Fibroblast of villous mesenchyme (primary cell): ENCODE measurements at places on chromosomes 3 and 15. TPM values are rescaled to one million over a fixed set of nuclear protein-coding genes. Genes with fewer than 3 reads are reported as not detected.
A peak's percentile ranks its signal among the peaks of the same experiment; 100 is the strongest.

- DNase-seq = no peak
These were observed 187.0 kb upstream of the MLF1 start for GRCh38 chr3:158384019-158384418.

DNA sequence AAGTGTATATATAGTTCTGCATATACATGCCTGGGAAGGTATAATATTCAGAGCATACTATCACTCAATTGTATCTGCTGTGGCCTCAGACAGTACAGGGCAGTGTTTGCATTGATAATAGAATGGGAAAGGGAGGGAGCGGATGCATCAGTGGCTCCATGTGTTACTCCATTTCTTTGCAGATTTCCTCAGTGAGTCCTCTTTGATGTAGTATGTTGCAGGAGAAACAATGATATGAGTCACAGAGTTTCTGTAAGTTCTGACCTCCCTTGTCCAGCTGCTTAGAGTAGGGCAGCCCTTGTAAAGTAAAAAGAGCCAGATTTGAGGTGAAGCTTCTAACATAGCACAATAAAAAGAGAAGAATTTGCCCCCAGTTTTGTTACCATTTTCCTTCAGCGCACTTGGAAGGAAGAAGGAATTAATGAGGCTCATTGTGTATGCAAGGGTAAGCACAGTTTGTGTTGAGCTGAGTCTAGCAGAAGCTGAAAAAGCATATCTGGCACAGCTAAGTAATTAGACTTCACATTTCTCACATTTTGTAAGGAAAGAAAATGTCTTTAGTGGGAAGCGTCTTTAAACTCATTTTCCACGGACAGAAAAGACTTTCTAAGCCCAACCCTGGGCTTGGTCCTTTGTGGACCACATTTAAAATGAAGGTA is 555.8 kb upstream of the IL12A start:
- DNase-seq = no peak

GRCh38 chr3:87309601-87310000 is 33.2 kb upstream of the POU1F1 start:
- DNase-seq = no peak

DNA sequence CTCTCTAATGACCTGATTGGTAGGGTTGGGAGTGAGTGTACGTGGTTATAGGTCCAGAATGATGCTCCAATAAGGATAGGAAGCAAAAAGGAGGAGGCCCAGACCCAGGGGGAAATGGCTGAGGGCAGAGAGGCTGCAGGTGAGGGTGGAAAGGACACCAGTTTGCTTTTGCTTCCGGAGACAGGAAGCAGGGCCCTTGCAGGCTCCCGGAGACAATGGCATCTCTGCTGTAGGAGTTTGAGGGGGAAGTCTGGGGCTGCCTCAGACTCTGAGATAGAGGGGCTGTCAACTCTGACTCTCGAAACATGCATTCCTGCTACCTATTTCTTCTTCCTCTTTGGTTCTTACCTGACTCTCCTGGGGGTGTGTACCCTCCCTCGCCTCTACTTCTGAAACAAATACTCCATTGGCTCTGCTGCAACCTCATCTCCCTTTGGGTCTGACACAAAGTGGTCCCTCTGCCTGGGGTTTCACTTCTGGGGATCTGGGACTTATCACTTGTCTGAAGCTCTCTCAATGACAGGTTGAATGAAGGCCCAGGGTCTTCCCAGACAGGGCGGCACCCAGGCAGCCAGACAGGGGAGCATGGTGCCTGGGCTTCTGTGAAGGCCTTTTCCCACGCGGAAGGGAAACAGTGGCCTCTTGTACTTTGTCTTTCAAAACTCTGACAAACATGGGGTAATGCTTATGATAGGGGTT is 61.5 kb downstream of the CHRD start:
- no peak for DNase-seq

- peak; percentile 17 for DNase-seq
These were observed 116.0 kb downstream of the TBC1D5 start for GRCh38 chr3:17626395-17626794.

GRCh38 chr3:134323966-134324962 is 50.0 kb downstream of the AMOTL2 start:
- no peak for DNase-seq

- peak; percentile 82 for DNase-seq
These were observed 76.4 kb upstream of the MFGE8 start for GRCh38 chr15:88989578-88989977.

DNA sequence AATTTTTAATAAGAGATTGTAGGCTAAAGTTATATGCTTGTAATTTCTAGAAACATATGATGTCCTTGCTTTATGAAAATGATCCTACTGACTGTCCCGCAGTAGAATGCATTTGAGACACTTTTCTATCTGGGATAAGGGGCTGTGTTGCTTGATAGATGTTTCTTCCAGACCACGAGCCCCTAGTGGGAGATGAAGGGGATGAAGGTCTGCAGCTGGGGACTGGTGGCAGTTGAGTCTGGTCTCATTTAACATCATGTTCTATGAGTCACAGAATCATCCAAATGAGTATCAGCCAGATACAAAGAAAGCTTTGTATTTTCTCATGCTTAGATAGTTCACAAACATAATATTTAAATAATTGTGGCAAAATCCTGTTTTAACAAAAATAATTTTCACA is 84.3 kb upstream of the PRTG start:
- no peak for DNase-seq

GRCh38 chr15:40087068-40087810 is 21.4 kb downstream of the BMF start:
- DNase-seq = no peak

- DNase-seq = peak; percentile 50
These were observed 185.7 kb upstream of the TOPAZ1 start for GRCh38 chr3:44055951-44056350.

DNA sequence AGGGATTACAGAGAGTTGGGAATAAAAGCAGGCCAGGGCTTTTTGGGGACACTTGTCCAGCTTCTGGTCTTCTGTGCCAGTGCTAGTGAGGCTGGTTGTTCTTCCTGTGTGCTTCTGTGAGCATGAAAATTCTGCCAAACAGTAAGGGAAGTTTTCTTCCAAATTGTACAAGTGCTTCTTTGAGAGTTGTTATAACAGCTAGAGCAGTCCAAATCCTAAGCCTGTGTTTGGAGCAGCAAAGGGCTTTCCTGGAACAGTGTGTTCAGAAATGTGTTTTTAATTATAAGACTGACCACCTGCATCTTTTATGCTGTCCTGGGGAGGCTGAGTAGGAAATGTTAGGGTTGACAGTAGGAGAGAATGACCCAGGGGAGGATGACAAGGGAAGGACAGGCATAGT is 223.0 kb upstream of the P2RY1 start:
- peak; percentile 25 for DNase-seq

- DNase-seq = no peak
These were observed 274.4 kb upstream of the ROBO2 start for GRCh38 chr3:76765511-76765910.

DNA sequence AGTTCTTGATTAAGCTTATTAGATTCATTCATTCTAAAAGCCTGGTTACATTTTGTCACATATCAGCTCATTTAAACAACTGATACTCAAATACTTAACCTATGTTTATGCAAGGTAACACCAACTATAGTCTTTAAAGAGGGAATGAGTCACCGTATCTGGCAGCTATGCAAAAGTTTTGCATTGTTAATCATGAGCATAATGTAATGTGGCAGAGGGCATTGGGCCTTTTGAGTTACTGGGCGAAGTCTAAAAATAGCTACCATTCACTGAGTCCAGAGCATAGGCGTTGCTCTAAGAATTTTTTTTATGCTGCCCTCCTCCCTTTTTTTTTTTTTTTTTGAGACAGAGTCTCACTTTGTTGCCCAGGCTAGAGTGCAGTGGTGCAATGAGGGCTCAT is 277.7 kb upstream of the ZNF717 start:
- DNase-seq = peak; percentile 3

- DNase-seq = no peak
These were observed 26.3 kb upstream of the TFRC start for GRCh38 chr3:196108075-196108743.

DNA sequence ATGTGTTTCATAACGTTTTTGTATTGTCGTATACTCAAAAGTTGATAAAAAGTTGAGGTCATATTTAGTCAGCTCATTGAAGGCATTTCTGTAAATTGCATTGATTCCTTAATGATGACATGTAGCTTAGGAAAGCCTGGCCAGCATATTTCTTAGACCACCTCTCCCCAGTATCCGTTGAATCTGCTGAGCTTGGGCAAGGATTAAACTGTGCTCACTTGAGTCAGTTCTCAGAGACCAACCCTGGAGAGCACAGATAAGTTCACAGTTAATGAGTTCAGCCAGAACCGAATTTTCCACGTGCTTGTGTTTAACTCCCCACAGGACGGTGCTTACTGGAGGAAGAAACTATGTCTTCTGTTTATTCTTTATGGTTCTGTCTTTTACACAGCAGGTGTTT is 132.7 kb downstream of the SLC25A26 start:
- peak; percentile 90 for DNase-seq

DNA sequence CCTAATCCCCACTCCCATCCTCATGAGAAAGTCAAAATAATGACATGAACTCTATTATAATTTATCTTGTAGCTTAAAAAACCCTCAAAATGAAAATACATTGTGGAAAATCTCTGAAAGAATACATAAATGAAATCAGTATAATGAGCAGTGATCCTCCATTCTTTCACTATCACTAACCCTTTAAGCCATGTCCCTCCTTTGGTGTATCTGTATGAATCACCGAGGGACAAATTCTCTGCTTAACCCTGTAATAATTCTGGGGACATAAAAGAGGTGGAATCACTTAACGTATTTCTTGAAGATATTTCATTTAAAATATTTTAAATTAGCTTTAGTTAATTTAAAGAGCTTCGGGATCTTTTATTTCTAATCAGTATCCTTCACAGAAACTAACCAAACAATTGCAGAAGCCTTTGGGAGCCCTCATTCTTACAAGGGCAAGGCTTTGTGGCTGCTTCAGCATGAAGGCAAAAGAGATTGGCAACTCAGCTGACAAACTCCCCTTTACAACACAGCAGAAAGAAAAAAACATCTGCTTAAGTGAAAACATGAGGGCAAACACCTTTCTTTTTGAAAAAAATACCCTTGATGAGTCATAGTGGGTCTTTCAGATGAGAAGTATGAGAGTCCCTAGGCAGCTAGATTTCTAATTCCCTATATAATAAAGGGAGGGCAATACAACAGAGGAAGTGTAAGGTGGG is 44.0 kb upstream of the ALCAM start:
- peak; percentile 2 for DNase-seq

DNA sequence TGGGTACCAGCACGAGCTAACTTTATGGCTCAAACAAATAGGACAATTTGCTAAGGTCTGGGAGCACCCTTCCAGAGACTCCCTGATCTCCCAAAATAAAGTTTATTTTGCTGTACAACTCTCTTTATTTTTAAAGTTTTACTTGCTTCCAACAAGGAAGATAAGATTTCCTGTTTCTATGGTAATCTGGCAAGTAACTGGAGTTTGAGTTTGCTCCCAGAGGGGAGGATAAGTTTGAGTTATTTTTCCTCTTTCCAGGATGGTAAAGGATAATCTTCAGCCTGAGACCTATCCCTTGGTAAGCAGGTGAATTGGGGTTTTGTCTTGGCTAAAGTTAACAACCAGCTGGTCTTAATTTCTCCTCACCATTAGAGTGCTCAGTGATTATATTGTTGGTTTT is 1019.4 kb upstream of the ALCAM start:
- DNase-seq = no peak

DNA sequence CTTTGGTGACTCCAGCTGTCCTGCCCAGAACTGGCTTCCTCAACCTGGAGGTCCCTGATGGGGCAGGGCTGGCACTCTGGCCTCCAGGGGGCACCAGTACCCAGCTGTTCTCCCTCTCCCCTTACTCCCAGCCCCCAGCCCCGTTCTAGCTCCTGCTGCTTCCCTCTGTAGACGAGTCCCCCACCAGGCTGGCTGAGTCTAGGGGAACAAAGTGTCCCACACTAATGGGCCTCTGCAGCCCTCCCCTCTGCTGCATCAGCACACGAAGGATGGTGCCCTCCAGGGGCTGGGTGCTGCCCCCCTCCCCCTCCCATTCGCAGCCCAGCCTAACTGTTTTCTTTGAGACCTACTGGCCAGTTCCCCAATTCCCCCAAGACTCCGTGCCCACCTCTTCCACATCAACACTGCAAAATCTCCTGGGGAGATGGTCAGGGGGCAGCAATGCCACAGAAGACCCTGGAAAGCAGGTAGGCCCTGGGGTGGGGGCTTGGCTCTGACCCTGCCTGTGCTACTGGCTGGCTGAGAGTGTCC is 4.2 kb downstream of the RHCG start:
- DNase-seq = no peak

The ARNT2 gene
- 20.0 and 20.7 TPM in 2 replicates for total RNA-seq

The SACM1L gene
- total RNA-seq = 29.3 and 53.1 TPM in 2 replicates

The GOLGA6L7 gene
- total RNA-seq = not detected in 2 replicates

The TMEM44 gene
- total RNA-seq = 11.7 and 23.2 TPM in 2 replicates

The LYSMD2 gene
- total RNA-seq = 5.2 and 10.8 TPM in 2 replicates

The NIT2 gene
- 23.2 and 25.0 TPM in 2 replicates for total RNA-seq

The CGNL1 gene
- 0.43 and 0.64 TPM in 2 replicates for total RNA-seq

The LMAN1L gene
- total RNA-seq = not detected in 2 replicates

The ROBO1 gene
- 65.4 and 88.5 TPM in 2 replicates for total RNA-seq

The ZNF502 gene
- 4.2 and 6.9 TPM in 2 replicates for total RNA-seq

The GCNT3 gene
- under 0.01 TPM in 2 replicates for total RNA-seq

The SUCLG2 gene
- total RNA-seq = 45.8 and 54.4 TPM in 2 replicates
